ENCODE measurements at places on chromosomes 16 and 17.

- no peak for DNase-seq
Observed at GRCh38 chr17:77027271-77027889, 113.4 kb upstream of the SEC14L1 start.

DNA sequence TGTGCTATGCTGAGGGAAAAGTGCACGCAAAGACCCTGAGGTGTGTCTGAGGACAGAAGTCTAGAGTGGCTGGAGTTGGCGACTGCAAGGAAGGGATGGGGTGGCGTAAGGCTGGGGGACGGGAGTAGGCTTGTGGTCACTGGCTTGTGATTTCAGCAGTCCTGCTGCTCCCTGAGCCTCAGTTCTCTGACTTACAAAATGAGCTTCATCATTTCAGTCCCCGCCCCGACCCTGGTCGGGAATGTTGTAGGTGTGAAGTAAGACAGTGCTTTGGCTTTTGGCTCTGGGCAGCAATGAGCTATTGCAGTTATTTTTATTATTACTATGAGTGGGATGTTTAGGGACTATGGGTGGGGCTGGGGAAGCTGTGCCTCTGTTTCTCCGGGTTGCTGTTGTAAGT lies 8.6 kb downstream of the ADGRG1 start:
- no peak for DNase-seq

DNA sequence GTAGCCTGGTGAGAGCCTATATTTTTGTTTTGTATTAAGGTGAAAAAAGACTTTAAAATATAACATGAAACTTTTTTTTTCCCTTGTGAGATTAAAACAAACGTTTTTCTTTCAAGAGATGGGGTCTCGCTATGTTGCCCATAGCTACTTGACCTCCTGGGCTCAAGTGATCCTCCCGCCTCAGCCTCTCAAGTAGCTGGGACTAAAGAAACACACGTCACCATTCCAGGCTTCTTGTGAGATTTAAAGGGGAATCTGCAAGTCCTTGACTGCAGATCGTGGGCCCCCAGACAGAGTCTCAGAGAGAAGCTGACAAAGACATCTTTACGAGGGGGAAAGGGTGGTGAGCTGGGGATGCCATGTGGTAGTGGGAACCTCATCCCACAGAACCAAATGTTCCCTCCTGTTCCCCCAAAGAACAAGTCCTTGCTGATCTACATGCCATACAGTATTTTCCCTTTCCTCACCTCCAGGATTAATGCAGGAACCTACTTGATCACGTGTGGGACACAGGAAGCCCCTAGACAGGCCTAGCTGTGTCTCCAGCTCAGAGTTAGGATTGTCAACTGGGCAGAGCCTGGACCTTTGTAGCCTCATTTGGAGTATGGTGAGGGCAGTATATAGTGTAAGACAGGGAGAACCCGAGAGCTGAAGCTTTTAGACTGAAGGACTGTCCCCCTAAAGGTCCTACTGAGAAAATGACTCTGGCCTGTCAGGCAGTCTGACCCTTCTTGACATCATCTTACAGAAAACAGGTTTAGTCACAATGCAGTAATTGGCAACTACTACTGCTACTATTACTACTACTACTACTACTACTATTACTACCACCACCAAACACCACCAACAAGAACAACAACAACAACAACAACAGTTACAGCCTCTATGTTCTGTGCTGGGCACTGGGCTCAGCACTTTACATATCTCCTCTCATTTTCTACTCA lies 4.1 kb downstream of the MAP3K14 start:
- no peak for DNase-seq

- DNase-seq: peak; percentile 3
Observed at GRCh38 chr17:71799657-71800056, 321.2 kb upstream of the SOX9 start.

GRCh38 chr16:56554441-56554840 lies 10.4 kb upstream of the MT4 start:
- no peak for DNase-seq

All from astrocyte (in vitro differentiated cells and primary cell).